Vagina (tissue), 2 donors: ENCODE measurements at places on chromosomes 7 and 10. TPM values are rescaled to one million over a fixed set of nuclear protein-coding genes. Genes with fewer than 3 reads are reported as not detected.

GRCh38 chr10:3460420-3461128, 288.0 kb upstream of the PITRM1 start:
- no peak overlapping the region for H3K4me3 ChIP-seq
- no peaks in the 10 kb centered on the region for H3K27me3 ChIP-seq
- no peaks in the 10 kb centered on the region for H3K36me3 ChIP-seq
- H3K4me1 ChIP-seq, result peaks cover 15% of the 10 kb centered on the region
- H3K27ac ChIP-seq, result no peak overlapping the region

The C10orf143 gene
- 0.74 TPM for total RNA-seq

- H3K4me3 ChIP-seq, result no peak overlapping the region
- H3K36me3 ChIP-seq, result no peaks in the 10 kb centered on the region
- no peak for DNase-seq
- no peak overlapping the region for H3K27ac ChIP-seq
- H3K4me1 ChIP-seq, result no peaks in the 10 kb centered on the region
Observed at GRCh38 chr7:83640731-83641537, 8.0 kb downstream of the SEMA3E start.

The FBXL13 gene
- total RNA-seq, result 0.98 TPM

- no peak overlapping the region for H3K27ac ChIP-seq
- H3K4me1 ChIP-seq, result peaks cover 12% of the 10 kb centered on the region
- no peak for DNase-seq
- no peaks in the 10 kb centered on the region for H3K27me3 ChIP-seq
- H3K36me3 ChIP-seq, result no peaks in the 10 kb centered on the region
Observed at GRCh38 chr10:60236869-60237524, 152.7 kb downstream of the ANK3 start.

DNA sequence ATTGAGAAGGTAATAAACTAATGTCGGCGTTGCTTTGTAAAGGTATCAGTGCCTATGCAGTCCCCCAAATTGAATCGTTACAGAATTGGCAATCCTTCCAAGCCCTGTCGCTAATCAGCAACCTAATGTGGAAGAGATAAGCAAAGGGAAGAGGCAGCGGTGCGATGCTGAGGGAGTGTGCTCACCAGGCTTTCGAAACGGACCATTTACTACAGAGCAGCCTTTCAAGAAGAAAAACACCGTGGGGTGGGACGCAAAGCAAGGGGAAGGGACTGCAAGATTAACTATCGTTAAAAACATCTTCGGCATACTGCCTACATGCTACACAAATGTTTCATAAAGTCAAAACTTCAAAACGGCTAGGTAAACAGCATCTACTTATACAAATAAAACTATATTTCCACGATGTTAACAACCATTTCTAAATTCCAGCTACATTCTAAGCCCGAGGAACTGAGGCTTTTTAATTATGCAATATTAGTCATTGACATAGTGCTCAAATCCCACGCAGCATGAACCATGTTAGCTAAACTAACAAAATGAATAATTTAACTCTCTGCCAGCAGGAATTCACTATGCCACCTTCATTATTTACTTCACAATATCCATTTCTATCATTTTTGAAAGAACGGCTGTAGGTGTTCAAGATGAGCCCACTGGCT, 85.2 kb downstream of the CHCHD3 start:
- H3K27ac ChIP-seq, result no peak overlapping the region
- H3K4me3 ChIP-seq, result no peak overlapping the region
- no peaks in the 10 kb centered on the region for H3K27me3 ChIP-seq
- peaks cover 5% of the 10 kb centered on the region for H3K4me1 ChIP-seq

The DNAJC12 gene
- total RNA-seq, result 2.7 TPM

The PKD1L1 gene
- total RNA-seq, result 0.49 TPM

- H3K4me1 ChIP-seq, result peaks cover 57% of the 10 kb centered on the region
- H3K36me3 ChIP-seq, result no peaks in the 10 kb centered on the region
Observed at GRCh38 chr7:100586266-100587025, at the start of gene FBXO24. Gene FBXO24 (plus strand): TSS chr7:100586328. CDS start chr7:100586626, 298 bp downstream.

The DYDC2 gene
- not detected for total RNA-seq

DNA sequence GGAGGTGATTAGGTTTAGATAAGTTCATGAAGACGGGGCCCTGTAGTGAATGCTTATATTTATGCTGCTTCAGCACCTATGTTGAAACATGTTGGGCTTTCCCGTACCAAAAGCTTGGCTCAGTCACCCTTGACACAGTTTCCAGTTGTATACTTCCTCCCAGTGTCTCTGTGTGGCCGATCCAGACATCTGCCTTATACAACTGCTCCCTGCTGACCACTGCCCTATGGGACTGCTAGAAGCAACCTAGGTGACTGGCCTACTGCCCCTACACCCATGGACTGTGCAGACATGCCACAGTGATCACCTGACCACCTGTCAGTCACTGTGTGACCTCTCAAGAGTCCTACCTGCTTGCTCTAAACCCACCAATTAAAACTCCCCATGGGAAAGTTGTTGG, 22.6 kb upstream of the TSPAN13 start:
- DNase-seq, result no peak
- no peaks in the 10 kb centered on the region for H3K36me3 ChIP-seq
- no peaks in the 10 kb centered on the region for H3K27me3 ChIP-seq
- no peak overlapping the region for H3K4me3 ChIP-seq
- no peak overlapping the region for H3K27ac ChIP-seq

DNA sequence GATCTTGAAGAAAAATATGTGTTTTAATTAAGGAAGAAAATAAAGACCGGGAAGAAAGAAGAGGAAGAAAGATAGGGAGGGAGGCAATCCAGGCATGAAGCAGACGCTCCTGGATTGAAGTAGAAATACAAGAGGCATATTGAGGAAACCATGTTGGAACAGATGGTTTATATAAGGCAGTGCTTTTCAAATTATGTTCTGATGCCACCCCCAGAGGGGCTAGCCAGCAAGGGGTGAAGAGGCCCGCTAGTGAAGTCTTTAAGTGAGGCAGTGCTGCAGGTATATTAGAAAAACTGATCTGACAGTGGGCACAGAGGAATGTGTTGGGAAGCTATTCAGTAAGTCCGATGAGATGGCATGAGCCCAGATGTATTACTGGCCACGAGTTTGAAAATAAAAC, 40.1 kb downstream of the REEP3 start:
- DNase-seq, result no peak
- H3K4me3 ChIP-seq, result no peak overlapping the region
- no peak overlapping the region for H3K27ac ChIP-seq
- no peaks in the 10 kb centered on the region for H3K27me3 ChIP-seq

The SKIDA1 gene
- 2.7 TPM for total RNA-seq

- no peak overlapping the region for H3K4me3 ChIP-seq
- no peak overlapping the region for H3K27ac ChIP-seq
- H3K4me1 ChIP-seq, result no peaks in the 10 kb centered on the region
- H3K27me3 ChIP-seq, result no peaks in the 10 kb centered on the region
Observed at GRCh38 chr7:80449836-80450235, 62.0 kb downstream of the GNAT3 start.

DNA sequence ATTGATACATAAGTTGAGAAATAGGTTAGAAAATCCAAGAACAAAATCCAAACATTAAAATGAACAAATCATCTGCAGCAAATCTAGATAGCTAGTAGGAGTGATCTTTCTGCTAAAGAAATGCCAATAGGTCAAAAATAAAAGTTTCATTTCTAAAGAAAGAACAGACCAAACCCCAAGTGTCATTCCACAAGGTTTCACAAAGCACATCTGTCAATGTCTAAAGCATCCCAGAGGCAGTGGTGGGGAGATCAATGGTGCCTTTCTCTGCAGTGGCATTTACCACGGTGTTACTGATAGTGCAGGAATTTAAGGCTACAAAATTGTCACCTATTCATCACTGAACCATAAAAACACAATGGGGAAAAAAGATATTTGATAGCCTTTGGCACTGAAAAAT, 147.9 kb downstream of the PARD3 start:
- no peaks in the 10 kb centered on the region for H3K27me3 ChIP-seq
- no peak overlapping the region for H3K27ac ChIP-seq
- no peak for DNase-seq

DNA sequence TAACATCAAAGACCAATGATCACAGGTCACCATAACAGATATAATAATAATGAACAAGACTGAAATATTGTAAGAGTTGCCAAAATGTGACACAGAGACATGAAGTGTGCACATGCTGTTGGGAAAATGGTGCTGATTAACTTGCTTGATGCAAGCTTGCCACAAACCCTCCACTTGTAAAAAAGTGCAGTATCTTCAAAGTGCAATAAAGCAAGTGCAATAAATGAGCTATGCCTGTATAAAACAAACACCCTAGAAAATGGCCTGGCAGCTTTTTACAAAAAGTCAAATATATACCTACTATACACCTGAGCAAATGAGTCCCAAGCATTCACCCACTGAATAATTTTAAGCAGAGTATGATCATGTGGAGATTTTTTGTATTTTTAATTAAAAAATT, 9.7 kb upstream of the CCDC7 start:
- H3K27me3 ChIP-seq, result no peaks in the 10 kb centered on the region
- H3K36me3 ChIP-seq, result no peaks in the 10 kb centered on the region
- H3K4me3 ChIP-seq, result no peak overlapping the region
- no peak for DNase-seq

- H3K36me3 ChIP-seq, result peaks cover 84% of the 10 kb centered on the region
- H3K27ac ChIP-seq, result no peak overlapping the region
- H3K4me3 ChIP-seq, result no peak overlapping the region
- H3K27me3 ChIP-seq, result no peaks in the 10 kb centered on the region
Observed at GRCh38 chr10:133287832-133288500, 11.3 kb upstream of the ADAM8 start.

GRCh38 chr10:86689146-86689545, 20.8 kb downstream of the LDB3 start:
- no peaks in the 10 kb centered on the region for H3K27me3 ChIP-seq
- H3K4me1 ChIP-seq, result peaks cover 6% of the 10 kb centered on the region
- DNase-seq, result no peak

The EPHB4 gene
- total RNA-seq, result 72.4 TPM

- H3K36me3 ChIP-seq, result no peaks in the 10 kb centered on the region
- no peaks in the 10 kb centered on the region for H3K4me1 ChIP-seq
- DNase-seq, result no peak
- H3K27ac ChIP-seq, result no peak overlapping the region
Observed at GRCh38 chr7:52260046-52260665, 775.3 kb upstream of the POM121L12 start.
